Activated T-helper 9 cell treated with anti-CD3 and anti-CD28 coated beads, Interleukin-2, amount 50 U/mL, for 16 hours (primary cell): ENCODE measurements at places on chromosomes 1 and 21.

DNA sequence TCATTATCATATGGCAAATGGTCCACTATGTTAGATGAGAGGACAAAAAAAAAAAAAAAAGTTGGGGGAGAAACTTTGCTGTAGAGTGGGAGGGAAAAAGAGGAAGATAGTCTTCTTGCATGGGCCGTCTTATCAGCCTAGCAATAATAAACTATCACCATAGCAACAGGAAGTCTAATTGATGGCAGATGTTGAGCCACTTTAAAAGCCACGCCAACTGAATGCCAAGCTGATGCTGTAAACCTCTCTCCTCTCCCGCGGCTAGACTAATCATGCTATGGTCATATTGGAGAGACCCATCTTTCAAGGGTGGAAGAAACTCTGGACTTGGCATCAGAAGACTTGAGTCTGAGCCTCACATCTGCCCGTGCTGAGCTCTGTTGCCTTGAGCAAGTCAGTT is 122.2 kb upstream of the HOOK1 start:
- DNase-seq = no peak

GRCh38 chr1:65109487-65109886 is 38.5 kb upstream of the AK4 start:
- DNase-seq = no peak

- DNase-seq = no peak
These were observed 235.3 kb downstream of the FAF1 start for GRCh38 chr1:50724626-50725286.

GRCh38 chr21:35203093-35203977 is 154.2 kb upstream of the RUNX1 start:
- DNase-seq = no peak

DNA sequence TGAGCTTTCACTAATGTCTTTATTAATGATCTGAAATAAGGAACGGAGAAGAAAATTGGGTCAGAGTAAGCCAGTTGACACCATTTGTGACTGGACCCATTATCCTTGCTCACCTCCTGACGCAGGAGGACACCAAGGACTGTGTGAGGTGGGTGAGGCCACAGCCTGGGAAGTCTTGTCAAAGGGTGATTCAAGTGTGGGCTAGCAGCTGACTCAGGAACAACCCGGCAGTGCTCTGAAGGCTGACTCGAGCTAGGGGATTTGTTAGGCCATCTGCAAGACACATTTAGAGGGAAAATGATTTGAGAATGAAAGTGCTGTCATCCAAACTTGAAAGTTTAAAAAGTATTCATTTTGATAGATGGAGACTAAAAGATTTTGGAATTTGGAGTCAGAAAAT is 21.2 kb downstream of the PRRX1 start:
- DNase-seq = no peak

GRCh38 chr1:26164861-26165842 is 3.6 kb downstream of the C1orf232 start:
- DNase-seq = no peak

GRCh38 chr1:228007801-228008341 is 1.1 kb downstream of the WNT3A start:
- DNase-seq = no peak

- DNase-seq = no peak
These were observed 145.5 kb downstream of the USP25 start for GRCh38 chr21:15875286-15875685.

DNA sequence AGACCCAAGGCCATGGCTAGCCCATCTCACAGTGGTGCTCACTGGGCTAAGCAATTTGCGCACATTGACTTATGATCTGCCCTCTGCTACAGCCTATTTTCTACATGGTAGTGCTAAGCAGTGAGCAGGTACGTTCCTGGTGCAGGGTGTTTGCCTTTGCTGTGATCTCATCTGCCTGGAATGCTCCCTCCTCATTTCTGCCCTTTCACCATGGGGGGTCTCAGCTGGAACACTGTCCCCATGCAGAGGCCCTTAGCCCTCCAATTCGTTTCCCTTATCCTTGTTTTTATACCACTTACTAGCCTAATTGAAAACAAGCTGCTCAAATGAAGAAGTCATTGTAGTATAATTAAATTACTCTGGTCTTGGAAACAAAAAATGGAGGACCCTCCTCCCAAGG is 2.0 kb upstream of the B3GALT5 start:
- DNase-seq = no peak

GRCh38 chr1:47175227-47175934 is 14.5 kb downstream of the PDZK1IP1 start:
- DNase-seq = no peak

DNA sequence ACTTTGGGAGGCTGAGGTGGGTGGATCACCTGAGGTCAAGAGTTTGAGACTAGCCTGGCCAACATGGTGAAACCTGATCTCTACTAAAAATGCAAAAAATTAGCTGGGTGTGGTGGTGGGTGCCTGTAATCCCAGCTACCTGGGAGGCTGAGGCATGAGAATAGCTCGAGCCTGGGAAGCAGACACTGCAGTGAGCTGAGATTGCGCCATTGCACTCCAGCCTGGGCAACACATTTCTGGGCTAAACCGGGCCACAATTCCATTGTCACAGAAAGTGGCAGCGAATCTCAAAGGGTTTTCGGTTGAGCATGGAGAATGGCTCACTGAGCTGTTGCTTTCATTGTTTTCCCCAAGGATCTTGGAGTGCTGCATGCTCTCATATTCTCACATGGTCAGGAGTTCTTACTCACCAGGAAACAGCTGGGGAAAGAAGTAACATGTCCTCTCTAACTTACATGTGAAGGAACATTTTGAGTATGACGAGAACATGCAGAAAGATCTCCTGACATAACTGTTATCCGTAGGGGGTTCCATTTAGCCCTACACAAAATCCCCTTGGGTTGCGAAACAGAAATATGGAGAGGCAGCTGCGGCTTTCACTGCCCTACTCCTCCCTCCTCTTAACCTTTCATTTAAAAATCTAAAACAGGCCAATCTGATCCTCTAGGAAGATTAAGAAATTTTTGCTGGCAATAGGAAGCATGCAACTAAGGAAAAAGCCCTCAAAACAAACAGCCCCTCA is 341.1 kb downstream of the PCP4 start:
- no peak for DNase-seq

DNA sequence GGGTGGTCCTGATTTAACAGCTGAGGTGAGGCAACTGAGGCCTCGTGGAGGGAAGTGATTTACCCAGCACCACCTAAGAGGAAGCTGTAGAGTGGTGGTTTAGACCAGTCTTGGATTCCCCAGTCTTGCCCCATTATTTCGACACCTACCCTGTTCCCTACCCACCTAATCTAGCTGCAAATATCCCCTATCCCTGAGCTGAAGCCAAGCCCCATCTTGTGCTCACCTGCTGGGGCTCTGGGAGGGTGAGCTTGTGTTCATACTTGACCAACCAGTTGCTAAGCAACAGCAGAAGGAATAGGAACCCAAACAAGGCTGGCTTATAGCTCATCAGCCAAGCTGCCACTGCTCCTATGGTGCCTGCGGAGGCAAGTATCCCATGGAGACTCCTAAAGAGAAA is 2.0 kb downstream of the TEX46 start:
- DNase-seq = no peak

- no peak for DNase-seq
These were observed 29.7 kb downstream of the PADI2 start for GRCh38 chr1:17089506-17089905.

DNA sequence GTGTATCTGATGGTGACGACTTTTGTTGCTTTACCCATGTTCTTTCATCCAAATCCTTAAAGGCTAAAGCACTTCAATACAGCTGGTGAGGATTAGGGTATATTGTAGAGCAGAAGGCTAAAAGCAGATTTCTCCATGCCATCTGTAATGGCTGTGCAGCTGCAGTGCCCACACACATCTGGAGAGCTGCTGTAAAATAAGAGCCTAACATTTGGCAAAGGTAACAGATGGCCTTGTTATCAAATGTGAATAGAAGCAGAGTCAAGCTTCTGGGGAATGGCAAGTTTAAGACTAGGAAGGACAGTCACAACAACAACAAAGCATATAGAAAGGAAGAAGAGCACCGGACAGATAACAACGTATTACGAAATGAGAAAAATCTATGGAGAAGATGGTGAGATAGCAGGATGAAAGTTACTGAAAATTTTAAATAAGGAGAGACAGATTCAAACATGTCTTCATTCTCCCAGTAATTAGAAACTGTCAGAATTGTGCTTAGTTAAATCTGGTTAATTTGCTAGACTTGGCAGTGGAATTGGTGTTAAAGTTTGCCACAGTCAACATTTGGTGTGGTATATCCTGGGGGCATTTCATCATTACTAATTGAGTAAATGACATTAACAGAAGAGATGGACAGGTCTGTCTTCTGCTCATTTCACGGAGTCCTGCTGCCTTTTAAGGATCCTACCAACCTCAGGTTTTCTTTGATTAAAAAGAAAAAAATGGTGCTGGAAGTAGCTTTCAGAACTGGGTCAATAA is 1093.2 kb downstream of the ADGRL2 start:
- no peak for DNase-seq

DNA sequence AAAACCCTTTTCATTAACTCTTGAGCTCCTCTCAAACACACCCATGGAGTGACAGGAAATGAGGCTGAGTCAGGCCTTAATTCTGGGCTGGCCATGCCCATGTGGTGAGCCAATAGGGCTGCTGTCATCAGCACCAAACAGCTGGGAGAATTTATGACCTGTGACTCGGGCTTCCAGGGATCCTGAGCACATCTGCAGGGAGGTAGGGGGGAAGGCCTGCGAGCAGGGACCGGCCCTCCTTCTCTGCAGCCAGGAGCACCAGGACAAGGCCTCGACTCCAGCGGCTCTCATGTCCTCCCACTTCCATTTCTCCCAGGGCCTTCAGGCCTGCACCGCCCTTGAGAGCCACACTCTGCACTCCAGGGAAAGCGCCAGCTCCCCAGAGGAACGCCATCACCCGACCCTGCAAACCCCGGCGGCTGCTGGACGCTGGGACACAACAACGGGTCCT is 14.6 kb downstream of the RIPK4 start:
- DNase-seq = no peak

DNA sequence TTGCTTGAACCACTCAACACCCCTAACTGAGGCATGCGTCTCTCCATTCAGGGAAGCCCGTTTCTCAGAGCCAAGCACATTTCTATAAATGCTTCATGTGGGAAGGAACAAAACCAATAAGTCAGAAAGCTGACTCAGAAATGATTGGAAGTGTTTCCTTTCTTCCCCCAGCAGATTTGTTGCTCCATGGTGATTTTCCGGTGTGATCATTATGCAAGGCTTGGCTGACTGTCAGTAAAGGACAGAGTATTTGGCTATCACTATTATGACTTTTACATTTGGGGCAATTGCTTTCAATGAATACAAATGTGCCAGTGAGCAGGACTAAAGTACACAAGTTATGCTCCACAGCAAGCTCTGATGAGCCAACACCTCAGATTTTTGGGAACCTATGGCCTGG is 53.3 kb upstream of the ZC3H11B start:
- no peak for DNase-seq
